ENCODE measurements at places on chromosomes 11 and 22.

GRCh38 chr11:131899950-131900580, 529.6 kb downstream of the NTM start:
- no peak for DNase-seq

DNA sequence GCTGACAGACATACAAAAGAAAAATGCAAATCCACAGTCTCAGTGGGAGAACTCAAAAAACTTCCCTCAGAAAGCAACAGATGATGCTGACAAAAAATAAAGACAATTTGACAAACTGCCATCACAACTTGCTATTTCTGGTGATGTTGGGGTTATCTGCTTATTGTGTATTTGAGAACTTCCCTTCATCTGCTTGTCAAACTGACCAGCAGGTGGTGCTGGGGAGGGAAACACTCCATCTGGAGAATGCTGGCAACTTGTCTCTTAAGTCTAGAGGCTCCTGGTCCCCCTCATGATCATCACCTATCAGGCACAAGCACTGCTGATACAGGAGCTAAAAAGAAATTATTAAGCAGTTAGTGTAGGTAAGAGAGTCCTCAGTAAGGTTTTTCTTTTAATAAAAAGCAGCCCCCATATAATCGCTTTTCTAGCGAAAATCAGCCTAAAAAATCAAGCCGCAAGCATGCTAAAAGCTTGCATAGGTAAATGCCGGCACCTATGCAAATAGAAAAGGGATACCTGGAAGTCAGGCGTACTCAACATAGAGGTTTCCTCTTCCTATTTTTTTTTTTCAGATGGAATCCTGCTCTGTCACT, 9.8 kb upstream of the FAM111B start:
- peak; percentile 69 for DNase-seq

GRCh38 chr11:121367001-121367843, 74.7 kb downstream of the SC5D start:
- peak; percentile 58 for DNase-seq

DNA sequence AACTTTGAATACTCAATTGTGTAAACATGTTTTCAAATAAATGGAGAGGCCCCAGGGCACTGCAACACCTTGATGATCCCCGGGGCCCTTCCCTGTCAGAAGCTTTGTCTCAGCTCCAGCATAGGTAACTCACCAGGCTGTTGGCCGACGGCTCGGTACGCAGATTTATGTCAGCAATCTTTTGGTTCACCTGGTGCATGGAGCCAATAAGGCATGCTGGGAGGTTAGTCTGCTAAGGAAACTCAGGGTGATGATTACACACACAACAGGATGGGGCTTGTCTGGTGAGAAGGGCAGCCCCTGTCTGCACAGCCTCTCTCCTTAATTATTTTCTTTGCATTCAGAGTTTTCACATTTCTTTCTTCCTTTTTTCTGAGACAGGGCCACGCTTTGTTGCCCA, 10.8 kb downstream of the FAM227A start:
- DNase-seq, result no peak

- no peak for DNase-seq
Observed at GRCh38 chr11:46099963-46100316, 21.3 kb downstream of the PHF21A start.

GRCh38 chr22:41969110-41969646, at the start of gene SEPTIN3:
Gene SEPTIN3, plus strand, starts transcription at chr22:41969443. Its CDS starts 2,050 bp downstream, at chr22:41971493.
- no peak for DNase-seq

GRCh38 chr22:46377525-46378425, 42.3 kb downstream of the TRMU start:
- no peak for DNase-seq

DNA sequence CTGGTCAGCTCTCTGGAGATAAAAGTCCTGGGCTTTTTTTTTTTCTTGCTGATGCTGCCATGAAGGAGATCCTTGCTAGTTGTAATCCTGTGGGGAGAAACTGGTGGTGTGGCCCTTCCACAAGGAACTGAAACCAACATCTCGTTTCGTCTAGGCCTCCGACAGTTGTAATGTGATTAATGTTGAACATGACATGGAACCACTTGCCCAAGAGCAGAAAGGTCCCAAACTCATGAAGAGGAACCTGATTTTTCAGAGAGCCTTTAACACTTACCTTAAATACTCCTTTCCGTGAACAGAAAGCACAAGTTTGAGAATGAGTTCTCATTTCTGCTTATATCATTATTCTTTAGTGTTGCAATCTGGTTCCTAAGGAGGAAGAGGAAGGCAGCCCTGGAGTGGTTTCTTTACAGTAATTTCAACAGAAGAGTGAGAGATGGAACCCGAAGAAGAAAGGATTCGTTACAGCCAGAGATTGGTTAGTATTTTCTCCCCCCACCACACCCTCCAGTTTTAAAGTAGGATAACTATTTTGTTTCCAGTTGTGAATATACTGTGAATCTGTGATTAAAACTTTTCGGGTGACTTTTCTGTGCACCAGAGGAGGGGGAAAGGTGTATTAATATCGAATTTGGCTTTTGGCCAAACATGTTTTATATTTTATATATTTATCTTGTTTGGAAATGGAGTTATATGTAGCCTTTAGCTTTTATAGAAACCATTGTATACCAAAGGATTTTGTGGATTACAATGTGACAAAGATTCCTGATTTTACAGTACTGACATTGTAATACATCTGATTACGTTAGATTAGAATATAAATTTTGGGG, 2.0 kb downstream of the KDM2A start:
- DNase-seq, result peak; percentile 92

DNA sequence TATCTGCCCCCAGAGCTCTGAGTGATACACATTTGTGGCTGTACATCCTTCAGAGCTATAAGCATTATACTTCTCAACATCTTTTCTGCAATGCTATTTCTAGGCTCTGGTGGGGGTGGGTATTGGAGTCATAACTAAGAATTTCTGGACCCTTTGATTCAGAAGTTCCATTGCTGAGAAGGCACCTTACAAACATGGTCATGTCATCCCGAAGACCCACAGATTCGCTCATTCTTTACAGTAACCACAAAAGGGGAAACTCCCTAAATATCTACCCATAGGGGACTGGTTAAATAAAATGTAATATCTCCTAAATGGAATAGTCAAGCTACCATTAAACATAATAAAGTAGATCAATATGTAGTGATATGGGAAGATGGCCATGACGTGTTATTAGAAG, 98.8 kb downstream of the PRR5L start:
- DNase-seq, result no peak

DNA sequence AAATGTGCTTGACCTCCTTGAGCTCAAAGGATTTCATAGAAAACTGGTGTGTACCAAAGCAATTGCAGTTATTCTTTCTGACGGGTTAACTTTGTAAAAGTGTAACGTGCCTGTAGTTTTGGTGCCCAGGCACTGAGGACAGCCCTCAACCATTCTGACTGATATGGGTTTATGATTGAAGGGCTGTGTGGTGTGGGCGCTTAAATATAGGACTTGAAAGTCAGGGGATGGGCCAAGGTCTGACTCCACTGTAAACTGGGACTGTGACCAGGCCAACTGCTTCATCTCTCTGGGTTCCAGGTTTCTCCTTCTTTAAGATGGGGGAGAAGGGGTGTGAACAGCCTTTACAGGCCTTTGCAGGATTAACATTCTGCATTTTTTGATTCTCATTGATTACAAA, 191.1 kb upstream of the ARHGAP20 start:
- DNase-seq, result no peak

- DNase-seq, result peak; percentile 77
Observed at GRCh38 chr11:110968348-110969062, 256.3 kb upstream of the ARHGAP20 start.

DNA sequence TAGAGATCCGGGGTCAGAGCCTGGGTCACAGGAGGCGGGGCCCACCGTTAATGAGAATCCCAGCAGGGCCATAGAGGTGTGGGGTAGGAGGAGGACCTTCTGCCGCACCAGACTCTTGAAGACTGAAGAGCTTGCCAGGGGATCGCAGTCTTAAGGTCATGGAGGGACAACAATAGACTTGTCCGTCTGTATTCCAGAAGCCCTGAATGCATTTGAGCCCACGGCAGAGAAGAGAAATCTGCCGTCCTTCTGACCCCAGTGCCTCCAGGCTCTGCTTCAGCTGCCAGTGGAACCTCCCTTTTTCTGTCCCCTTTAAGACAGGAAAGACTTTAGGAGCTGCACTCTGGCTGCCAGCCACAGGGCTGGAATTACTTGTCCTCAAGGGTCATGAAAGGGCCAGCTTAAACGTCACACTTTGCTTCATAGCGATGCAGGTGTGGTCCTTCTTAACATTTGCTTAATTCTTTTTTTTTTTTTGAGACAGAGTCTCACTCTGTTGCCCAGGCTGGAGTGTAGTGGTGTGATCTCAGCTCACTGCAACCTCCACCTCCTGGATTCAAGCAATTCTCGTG, 15.5 kb upstream of the ST3GAL4 start:
- no peak for DNase-seq

DNA sequence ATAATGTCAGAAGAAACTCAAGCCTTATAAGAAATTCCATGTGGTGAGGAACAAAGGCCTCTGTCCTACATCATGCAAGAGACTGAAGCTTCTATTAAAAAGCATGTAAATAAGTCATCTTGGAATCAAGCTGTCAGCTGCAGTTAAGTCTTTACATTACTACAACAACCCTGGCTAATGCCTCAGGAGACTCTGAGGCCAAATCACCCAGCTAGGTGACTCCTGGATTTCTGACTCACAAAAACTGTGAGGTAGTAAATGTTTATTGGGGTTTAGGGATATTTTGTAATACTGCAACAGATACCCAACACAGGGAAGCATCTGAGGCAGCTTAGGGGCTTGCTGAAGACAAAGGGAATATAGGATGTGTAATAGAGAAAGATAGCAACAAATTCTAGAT, 89.6 kb downstream of the C11orf87 start:
- DNase-seq, result no peak

- DNase-seq, result no peak
Observed at GRCh38 chr22:30321461-30321860, 5.3 kb downstream of the TBC1D10A start.

DNA sequence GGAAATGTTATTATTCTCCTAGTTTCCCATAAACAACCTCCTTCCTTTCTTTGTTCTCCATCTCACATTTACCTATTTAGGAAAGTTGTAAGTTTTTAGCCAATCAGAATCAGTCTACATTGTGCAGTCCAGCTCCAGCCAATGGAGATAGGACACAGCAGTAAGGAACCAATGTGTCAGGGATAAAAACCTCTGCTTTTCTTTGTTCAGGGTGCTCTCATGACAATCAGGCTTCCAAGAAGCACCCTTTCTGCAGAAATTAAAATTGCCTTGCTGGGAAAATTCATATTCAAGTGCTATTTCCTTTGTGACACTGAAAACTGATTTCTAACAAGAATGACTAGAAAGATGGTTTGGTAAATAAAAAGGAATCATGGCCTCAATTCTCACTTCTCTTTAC, 14.6 kb downstream of the SCGB2A1 start:
- peak; percentile 17 for DNase-seq

DNA sequence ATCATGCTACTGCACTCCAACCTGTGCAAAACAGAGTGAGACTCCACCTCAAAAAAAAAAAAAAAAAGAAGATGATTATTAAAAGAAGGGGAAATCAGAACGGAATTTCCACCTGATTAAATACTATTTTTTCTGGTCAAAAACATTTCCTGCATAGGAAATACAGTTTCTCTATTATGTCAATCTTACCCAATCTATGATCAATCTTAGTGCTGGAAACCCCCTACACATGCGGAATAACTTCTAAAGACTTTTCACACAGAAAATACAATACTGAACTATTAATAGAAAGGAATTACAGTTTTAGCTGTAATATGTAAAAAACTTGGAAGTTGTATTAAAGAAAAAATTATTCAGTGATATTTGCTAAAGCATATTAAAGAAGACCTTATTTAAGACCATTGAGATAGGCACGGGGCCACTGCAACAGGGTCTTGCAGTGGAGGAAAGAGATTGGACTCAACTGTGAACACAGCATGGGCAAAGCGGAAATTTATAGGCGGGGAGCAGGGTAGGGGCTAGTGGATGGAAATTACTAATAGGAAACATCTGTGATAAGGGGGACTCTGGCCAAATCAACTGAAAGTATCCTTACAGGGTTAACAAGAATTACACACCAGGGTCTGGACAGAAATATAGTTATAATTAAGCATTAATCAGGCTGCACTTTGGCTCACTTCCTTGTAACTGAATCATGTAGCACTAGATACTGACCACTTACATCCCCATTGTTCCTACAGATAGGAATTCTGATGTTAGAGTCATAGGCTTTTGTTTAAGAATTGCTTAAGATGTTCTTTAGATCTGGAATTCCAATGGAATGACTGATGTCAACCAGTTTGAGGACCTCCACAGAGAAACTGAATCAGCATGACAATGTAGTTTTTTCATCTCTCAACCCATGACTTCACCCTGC, 411.5 kb upstream of the DDI1 start:
- DNase-seq, result no peak

DNA sequence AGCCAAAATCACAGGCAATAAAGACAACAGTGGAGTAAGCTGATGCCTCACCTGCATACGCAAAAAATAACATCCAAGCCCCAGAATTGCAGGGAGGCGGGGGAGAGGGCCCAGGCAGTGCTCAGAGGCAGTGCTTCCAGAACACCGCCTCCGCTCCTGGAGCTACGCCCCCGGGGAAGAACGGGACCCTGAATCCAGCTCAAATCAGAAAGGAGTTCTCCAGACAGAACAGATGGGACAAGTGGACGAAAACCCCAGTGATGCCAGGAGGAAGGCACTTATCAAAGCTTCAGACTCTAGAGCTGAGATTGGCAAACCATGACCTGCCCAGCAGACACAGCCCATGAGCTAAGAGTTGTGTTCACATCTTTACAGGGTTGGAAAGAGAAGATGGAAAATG, 683.9 kb downstream of the TBC1D22A start:
- no peak for DNase-seq

DNA sequence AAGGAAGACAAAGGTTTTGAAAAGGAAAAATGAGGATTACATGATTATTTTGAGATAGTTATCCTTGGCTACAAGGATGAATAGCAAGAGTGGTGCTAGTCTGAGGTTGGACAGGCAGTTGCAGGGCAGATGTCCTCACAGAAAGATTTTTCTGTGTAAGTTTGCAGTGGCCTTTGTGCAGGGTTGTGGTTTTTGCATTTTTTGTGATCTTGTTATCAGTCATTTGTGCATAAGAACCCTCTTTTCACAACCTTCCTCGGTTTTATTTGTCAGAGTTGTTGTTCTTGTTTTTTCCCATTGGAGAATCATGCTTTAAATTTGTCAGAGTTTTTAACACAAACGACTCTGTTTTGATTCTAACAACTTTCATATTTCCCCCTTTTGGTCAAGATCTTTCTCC, 1.4 kb downstream of the CCDC134 start:
- no peak for DNase-seq

- no peak for DNase-seq
Observed at GRCh38 chr22:49924113-49924833, 5.8 kb downstream of the CRELD2 start.

DNA sequence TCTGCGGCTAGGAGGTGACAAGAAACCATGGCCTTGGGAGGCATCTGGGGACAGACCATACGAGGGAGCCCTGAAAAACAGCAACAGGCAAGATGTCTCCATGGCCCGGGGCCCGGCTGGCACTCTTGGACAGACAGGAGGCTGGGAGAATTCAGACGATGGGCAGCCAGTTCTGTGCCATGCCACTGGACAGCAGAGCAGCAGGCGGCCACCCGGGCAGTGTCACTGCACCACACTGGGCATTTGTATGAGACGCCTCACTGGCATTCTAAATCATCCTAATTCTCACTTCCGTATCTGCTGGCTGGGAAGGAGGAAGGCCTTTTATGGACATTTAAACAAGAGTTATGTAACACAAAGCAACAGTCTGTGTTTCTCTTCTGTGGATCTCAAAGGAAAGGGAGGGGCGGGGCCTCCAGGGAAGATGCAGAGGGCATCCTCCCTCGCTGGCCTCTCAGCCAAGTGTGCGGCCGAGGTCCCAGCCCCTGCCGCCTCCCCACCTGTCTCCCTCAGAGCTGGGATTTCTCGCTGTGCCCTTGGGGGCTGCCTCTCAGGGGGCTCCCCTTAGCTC, 350.3 kb downstream of the SHANK2 start:
- peak; percentile 50 for DNase-seq

GRCh38 chr11:122645847-122646246, 9.7 kb upstream of the UBASH3B start:
- no peak for DNase-seq

Data from inflammatory macrophage (primary cell).